ENCODE measurements at places on chromosomes 5 and 9. TPM values are rescaled to one million over a fixed set of nuclear protein-coding genes. Genes with fewer than 3 reads are reported as not detected.

GRCh38 chr9:99515093-99515492 is 293.0 kb downstream of the SEC61B start:
- H3K27me3 ChIP-seq, result peaks cover 5% of the 10 kb centered on the region
- no peaks in the 10 kb centered on the region for H3K4me1 ChIP-seq
- no peaks in the 10 kb centered on the region for H3K36me3 ChIP-seq
- no peak overlapping the region for H3K27ac ChIP-seq
- H3K4me3 ChIP-seq, result no peak overlapping the region

- H3K4me3 ChIP-seq, result peak overlapping the region; percentile 31
- no peaks in the 10 kb centered on the region for H3K36me3 ChIP-seq
- no peak overlapping the region for H3K27ac ChIP-seq
- no peak for DNase-seq
- H3K4me1 ChIP-seq, result peaks cover 30% of the 10 kb centered on the region
- peaks cover 19% of the 10 kb centered on the region for H3K27me3 ChIP-seq
Observed at GRCh38 chr5:138610918-138611677, 35.9 kb upstream of the HSPA9 start.

- no peak overlapping the region for H3K4me3 ChIP-seq
- no peaks in the 10 kb centered on the region for H3K4me1 ChIP-seq
- H3K36me3 ChIP-seq, result no peaks in the 10 kb centered on the region
- no peak overlapping the region for H3K27ac ChIP-seq
Observed at GRCh38 chr9:105195259-105195658, 49.2 kb upstream of the SLC44A1 start.

DNA sequence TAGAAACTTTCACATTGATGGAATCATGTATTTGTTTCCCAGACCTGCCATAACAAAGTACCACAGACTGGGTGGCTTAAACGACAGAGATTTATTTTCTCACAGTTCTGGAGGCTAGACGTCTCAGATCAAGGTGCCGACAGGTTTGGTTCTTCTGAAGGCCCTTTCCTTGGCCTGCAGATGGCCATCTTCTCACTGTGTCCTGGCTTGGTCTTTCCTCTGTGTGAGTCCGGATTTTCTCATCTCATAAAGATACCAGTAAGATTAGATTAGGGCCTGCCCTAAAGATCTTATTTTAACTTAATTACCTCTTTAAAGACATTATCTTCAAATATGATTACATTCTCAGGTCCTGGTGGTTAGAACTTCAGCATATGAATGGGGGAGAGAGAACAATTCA is 5.8 kb downstream of the USP20 start:
- no peaks in the 10 kb centered on the region for H3K36me3 ChIP-seq

- H3K36me3 ChIP-seq, result peaks cover 27% of the 10 kb centered on the region
- H3K4me3 ChIP-seq, result no peak overlapping the region
- peaks cover 47% of the 10 kb centered on the region for H3K4me1 ChIP-seq
- DNase-seq, result no peak
- peaks cover 29% of the 10 kb centered on the region for H3K27me3 ChIP-seq
Observed at GRCh38 chr9:134770972-134771971, 109.3 kb upstream of the FCN2 start.

DNA sequence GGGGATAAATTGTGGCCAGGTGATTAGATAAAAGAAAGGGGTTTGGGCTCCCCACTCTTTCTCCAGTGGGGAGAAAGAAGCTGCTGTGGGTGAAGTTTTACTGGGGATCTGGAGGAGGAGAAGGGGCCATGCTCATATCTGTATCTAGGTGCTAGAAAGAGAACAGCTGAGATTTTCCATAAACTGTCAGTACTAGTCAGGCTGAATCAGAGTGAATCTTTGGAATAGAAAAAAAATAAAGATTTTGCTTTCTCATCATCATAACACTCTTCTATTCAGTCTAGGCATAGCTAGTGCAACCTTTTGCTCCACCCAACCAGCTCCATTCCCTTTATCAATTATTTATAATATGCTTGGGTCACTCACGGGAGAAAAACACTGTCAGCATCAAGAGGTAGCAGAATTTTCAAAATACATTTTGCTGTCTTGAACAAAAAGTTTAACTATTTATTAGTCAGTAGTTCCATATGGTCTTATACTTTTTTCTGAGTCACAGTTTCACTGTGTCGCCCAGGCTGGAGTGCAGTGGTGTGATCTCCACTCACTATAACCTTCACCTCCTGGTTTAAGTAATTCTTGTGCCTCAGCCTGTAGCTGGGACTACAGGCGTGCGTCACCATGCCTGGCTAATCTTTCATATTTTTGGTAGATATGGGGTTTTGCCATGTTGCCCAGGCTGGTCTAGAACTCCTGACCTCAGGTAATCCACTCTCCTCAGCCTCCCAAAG is 21.3 kb upstream of the ERMP1 start:
- no peak overlapping the region for H3K27ac ChIP-seq
- no peak for DNase-seq
- no peak overlapping the region for H3K4me3 ChIP-seq
- H3K4me1 ChIP-seq, result no peaks in the 10 kb centered on the region

DNA sequence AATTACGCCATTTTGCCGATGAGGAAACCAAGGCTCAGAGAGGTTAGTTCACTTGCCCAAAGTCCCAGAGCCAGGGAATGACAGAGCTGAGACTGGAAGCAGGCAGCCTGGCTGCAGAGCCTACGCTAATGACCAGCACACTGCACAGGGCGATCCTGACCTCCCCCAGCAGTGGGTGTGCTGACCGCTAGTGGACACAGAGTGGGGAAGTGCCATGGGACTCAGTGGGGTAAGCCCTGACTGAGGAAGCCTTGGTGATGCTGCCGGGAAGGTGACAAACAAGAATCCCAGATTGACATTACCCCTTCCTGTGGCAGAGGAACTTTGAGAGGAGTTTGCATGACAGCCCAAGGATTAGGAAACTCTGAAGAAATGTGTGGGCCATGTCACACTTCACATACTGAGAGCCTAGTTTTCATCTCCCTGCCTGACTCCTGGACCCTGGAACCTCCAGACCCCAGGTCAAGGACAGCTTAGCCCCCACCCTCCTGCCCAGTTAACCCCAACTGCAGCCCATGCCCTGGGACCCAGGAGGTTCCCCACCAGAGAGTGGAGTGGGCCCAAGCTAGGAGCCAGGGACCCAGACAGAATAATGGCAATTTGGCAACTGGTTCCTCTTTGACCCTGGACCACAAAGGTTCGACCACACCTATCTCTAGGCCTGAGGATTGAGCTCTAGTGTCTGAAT is 19.7 kb upstream of the CSF1R start:
- no peak for DNase-seq
- H3K36me3 ChIP-seq, result no peaks in the 10 kb centered on the region
- H3K4me1 ChIP-seq, result peaks cover 42% of the 10 kb centered on the region
- no peak overlapping the region for H3K4me3 ChIP-seq
- peaks cover 3% of the 10 kb centered on the region for H3K27me3 ChIP-seq
- H3K27ac ChIP-seq, result no peak overlapping the region

DNA sequence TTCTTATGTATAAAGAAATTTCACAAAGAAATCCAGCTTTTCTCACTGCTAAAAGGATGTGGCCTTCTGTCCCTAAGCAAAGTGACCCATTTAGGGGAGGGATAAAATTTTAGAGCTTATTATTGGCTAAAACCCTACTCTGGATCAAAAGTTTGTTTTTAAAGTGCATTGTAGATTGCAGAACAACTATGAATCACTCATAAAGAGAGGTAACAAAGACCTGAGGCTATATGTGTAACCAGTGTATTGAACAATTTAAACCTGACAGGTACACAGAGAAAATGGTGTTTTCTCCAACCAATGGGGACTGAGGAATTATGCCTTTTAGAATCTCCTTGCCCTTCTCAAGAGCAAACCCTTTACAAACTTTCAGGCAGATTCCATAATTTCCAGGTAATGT is 86.6 kb downstream of the MUSK start:
- H3K27ac ChIP-seq, result peak overlapping the region; percentile 5
- no peak for DNase-seq
- H3K4me3 ChIP-seq, result no peak overlapping the region
- H3K4me1 ChIP-seq, result peaks cover 67% of the 10 kb centered on the region
- peaks cover 32% of the 10 kb centered on the region for H3K36me3 ChIP-seq
- 0 out of 2 replicates have a peak, but pooled peaks cover 2% of the 10 kb centered on the region for H3K27me3 ChIP-seq

- no peaks in the 10 kb centered on the region for H3K4me1 ChIP-seq
- H3K27ac ChIP-seq, result no peak overlapping the region
- DNase-seq, result no peak
- H3K27me3 ChIP-seq, result peaks cover 62% of the 10 kb centered on the region
Observed at GRCh38 chr9:133641396-133641655, 5.2 kb downstream of the DBH start.

DNA sequence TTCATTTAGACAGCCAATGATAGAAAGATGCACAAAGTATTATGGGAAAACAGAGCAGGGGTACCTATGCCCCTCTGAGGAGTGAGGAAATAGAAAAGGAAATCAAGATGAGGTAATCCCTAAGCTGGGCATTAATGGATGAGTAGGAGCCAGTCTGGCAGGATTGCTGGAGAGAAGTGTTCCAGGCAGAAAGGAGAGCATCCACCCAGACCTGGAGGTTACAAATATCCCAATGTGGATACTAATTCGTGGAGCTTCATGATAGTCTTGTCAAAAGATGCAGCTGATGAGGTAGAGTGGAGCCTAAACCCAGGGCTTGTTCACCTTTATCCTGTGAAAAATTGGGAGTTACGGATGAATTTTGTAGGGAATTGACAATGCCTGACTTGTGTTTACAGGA is 328.0 kb downstream of the ZNF608 start:
- no peak overlapping the region for H3K27ac ChIP-seq
- no peak for DNase-seq
- no peaks in the 10 kb centered on the region for H3K36me3 ChIP-seq
- H3K27me3 ChIP-seq, result peaks cover 4% of the 10 kb centered on the region
- H3K4me1 ChIP-seq, result no peaks in the 10 kb centered on the region

- H3K4me1 ChIP-seq, result peaks cover 15% of the 10 kb centered on the region
- peaks cover 2% of the 10 kb centered on the region for H3K27me3 ChIP-seq
- no peak for DNase-seq
- no peaks in the 10 kb centered on the region for H3K36me3 ChIP-seq
- no peak overlapping the region for H3K27ac ChIP-seq
Observed at GRCh38 chr5:177124486-177124991, 9.0 kb upstream of the NSD1 start.

GRCh38 chr9:112753725-112754124 is 3.2 kb downstream of the SNX30 start:
- peak overlapping the region; percentile 58 for H3K4me3 ChIP-seq
- H3K27me3 ChIP-seq, result no peaks in the 10 kb centered on the region
- peak overlapping the region; percentile 89 for H3K27ac ChIP-seq
- peaks cover 9% of the 10 kb centered on the region for H3K36me3 ChIP-seq
- peak; percentile 91 for DNase-seq
- H3K4me1 ChIP-seq, result peaks cover 81% of the 10 kb centered on the region

DNA sequence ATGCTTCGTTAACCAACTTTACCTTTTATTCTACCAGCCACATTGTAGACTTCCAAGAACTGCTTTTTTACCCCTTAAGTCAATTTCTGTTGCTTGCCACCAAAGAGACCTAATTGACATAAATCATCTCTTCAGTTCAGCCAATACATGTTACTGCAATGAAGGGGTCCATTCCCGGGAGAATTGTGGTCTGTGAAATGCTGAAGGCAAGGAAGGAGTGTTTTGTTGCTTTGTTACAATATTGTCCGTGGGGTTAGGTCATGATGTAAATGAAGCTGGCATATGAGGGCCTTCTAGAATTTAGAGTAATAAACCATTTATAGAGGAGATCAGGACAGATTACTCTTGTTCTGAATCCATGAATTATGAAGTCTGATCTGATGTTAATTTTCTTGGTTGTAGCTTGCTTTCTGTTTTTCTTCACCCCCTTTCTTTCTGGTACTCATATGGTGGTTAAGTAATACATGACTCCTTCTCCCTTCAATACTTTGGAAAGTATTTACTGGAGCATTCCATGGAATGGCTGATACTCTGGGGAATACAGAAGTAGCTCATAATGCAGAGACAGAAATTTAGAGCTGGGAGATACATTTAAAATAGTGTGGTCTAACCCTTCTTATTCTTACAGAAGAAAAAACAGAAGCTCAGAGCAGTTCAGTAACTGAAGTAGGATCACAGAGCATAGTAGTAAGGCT is 297.0 kb upstream of the CLINT1 start:
- H3K4me3 ChIP-seq, result no peak overlapping the region
- no peak for DNase-seq
- no peaks in the 10 kb centered on the region for H3K27me3 ChIP-seq
- H3K27ac ChIP-seq, result no peak overlapping the region
- H3K4me1 ChIP-seq, result no peaks in the 10 kb centered on the region

DNA sequence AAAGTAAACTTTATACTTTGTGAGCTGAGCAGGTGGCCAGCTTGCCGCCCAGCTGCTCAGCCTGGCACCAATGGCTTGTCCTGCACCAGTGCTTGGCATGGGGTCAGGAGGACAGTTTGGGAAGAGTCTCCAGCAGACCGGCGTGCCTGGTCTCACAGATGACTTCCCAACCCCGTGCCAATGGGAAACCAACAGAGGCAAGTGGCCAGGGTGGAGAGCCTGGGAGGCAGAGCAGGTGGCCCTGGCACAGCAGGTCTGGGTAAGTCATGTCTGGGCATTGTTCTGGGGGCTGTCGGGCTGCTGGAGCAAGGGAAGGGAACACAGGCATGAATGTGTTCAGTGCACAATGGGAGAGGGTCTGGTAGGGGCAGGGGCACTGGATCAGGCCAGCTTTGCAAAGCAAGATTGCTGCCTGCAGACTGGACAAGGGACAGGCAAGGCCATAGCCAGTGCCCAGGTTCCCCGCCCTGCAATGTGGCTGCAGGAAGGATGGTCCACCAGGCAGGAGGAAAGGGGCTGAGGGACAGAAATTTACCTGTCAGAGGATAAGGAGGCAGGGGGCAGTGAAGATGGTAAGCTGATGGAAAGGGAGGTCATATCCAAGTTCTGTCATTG is 76.2 kb upstream of the ALDH1B1 start:
- no peak overlapping the region for H3K27ac ChIP-seq
- H3K4me1 ChIP-seq, result peaks cover 12% of the 10 kb centered on the region
- DNase-seq, result no peak
- H3K27me3 ChIP-seq, result peaks cover 38% of the 10 kb centered on the region

DNA sequence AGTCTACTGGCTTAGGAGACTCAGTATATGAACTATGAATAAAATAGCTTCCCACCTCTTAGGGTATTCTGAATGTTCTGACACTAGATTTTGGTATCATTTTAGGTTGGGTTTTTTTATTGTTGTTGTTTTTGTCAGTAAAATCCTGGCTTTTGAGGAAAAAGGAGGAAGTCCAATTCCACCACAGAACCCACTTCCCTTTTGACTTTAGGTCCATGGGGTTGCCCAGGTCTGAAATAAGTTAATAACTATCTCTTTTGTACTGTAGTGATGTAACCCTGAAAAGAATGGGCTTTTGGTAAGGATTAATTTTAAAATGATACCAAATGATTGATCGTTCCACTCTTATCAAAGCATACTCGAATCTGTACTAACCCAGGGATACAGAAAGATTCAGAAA is 29.1 kb upstream of the IL12B start:
- H3K36me3 ChIP-seq, result no peaks in the 10 kb centered on the region
- H3K4me1 ChIP-seq, result no peaks in the 10 kb centered on the region
- no peak overlapping the region for H3K27ac ChIP-seq

Gene GDF9
- total RNA-seq, result 0.16 TPM

Gene SPINK4
- total RNA-seq, result not detected

Gene ZDHHC21
- 8.6 TPM for total RNA-seq

Gene LRRC19
- total RNA-seq, result not detected

Gene HTR4
- total RNA-seq, result not detected

Gene SLC36A3
- total RNA-seq, result not detected

Gene ADGRD2
- not detected for total RNA-seq
